ENCODE measurements at places on chromosomes 5 and 9.
A peak's percentile ranks its signal among the peaks of the same experiment; 100 is the strongest.

DNA sequence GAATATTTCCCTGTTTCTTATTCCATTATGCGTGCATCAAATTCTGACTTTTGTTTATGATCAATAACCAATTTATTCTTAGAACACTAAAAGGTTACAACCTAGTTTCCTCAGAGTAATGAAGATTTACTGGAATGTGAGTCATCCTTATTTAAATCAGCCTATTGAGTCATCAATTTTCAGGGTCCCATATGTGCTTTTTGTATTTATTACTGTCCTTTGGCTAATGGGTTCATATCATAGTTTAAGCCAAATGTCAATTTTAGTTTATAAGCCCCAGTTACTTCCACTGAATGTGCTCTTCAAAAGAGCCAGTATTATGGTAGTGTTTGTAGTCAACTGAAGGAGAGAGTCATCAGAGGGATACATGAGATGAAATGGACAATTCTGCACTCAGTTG is 359.2 kb downstream of the PRR16 start:
- DNase-seq, result no peak

DNA sequence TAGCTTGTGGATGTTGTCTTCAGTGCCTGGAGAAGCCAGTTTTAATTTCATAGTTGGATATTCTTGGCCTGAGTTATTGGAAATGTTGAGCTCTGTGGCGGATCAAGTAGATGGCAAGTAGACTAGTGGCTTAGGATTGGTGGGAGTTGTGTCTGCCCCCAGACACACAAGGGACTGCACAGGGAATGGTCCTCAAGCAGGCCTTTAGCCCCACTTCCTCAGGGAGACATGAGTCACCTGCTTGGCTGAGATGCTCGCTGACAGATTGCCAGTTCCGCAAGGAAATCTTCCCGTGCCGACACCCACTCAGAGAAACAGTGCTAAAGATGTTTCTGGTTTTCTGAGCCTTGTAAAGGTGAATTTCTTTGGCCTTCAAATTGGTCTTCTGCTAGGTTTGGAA is 18.8 kb upstream of the CATSPER3 start:
- peak; percentile 45 for DNase-seq

DNA sequence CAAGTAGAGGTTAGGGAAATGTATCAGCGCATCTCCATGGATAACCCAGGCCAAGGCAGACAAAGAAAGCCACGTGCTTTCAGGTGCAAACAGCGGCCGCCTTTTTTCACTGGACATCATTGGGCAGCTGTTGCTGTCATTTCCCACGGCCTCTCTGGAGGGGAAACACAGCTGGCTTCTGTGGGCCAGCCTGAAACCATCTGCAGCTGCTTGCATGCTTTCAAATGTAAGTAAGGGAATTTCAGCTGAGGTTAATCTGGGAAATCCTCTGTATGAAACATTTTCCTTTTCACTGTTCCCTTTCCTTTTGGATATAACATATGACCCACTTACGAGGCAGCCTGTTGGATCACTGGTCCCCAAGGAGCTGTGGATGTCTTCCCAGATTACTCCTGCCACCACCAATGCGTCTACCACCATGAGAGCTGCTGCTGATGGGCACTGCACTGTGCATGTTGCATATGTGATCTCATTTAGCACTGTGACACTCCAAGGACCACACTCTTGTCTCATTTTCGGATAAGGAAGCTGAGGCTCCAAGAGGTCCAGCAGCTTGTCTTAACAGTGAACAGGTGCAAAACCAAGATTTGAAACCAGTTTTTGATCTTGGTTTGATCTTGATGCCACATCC is 106.3 kb downstream of the C9orf152 start:
- DNase-seq, result peak; percentile 82

GRCh38 chr9:89412541-89412940 is 85.4 kb downstream of the SEMA4D start:
- DNase-seq, result no peak

DNA sequence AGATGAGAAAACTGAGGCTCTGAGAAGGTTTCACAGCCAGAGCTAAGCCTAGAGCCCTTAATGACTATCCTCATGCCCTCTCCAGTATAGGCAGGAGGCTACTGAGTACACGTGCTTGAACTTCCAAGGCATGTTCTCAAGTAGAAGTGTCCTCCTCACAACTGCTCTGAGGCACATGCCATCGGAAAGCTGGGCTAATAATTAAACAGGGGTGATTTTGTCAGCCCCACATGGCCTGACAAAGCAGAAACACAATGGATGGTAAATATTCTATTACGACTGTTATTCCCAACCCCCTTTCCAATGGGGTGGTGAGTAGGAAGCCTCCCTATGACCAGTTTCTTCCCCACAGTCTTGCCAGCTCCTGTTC is 34.3 kb downstream of the KCNIP1 start:
- DNase-seq, result no peak

GRCh38 chr9:17942498-17942897 is 363.6 kb downstream of the SH3GL2 start:
- no peak for DNase-seq

All from hindlimb muscle (tissue), 1 donor.